ENCODE measurements at places on chromosomes 1 and 21.

GRCh38 chr1:77044133-77044849, 174.9 kb downstream of the PIGK start:
- no peak for DNase-seq

- peak; percentile 32 for DNase-seq
Observed at GRCh38 chr1:41661428-41662060, 177.1 kb upstream of the EDN2 start.

- DNase-seq = no peak
Observed at GRCh38 chr21:35428937-35429336, 379.8 kb upstream of the RUNX1 start.

- no peak for DNase-seq
Observed at GRCh38 chr1:121558514-121558913, 373.7 kb downstream of the SRGAP2C start.

GRCh38 chr1:96087719-96088118, 633.9 kb upstream of the PTBP2 start:
- DNase-seq = no peak

- DNase-seq = no peak
Observed at GRCh38 chr1:11500881-11501280, 21.9 kb downstream of the DISP3 start.

GRCh38 chr1:203480525-203481084, 5.0 kb downstream of the PRELP start:
- peak; percentile 57 for DNase-seq

DNA sequence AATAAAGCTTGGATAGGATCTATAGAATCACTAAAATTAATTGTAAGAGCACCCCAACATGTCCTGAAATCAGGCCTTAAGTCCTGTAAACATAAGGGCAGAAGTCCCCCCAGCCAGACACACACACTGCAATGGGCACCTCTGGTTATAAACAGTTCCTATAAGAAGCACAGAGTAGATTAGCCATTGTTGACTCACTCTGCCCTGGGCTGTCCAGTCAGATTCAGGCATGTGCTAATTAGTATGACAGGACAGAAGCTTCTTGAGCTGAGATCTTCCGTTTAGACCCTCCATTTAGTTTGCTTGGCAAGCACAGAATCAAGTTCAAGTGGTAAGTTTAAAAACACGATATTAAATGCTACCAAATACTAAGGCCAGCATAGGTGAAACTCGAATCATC, 11.8 kb upstream of the DENND1B start:
- DNase-seq = no peak

- no peak for DNase-seq
Observed at GRCh38 chr1:101298663-101299062, 61.8 kb downstream of the S1PR1 start.

DNA sequence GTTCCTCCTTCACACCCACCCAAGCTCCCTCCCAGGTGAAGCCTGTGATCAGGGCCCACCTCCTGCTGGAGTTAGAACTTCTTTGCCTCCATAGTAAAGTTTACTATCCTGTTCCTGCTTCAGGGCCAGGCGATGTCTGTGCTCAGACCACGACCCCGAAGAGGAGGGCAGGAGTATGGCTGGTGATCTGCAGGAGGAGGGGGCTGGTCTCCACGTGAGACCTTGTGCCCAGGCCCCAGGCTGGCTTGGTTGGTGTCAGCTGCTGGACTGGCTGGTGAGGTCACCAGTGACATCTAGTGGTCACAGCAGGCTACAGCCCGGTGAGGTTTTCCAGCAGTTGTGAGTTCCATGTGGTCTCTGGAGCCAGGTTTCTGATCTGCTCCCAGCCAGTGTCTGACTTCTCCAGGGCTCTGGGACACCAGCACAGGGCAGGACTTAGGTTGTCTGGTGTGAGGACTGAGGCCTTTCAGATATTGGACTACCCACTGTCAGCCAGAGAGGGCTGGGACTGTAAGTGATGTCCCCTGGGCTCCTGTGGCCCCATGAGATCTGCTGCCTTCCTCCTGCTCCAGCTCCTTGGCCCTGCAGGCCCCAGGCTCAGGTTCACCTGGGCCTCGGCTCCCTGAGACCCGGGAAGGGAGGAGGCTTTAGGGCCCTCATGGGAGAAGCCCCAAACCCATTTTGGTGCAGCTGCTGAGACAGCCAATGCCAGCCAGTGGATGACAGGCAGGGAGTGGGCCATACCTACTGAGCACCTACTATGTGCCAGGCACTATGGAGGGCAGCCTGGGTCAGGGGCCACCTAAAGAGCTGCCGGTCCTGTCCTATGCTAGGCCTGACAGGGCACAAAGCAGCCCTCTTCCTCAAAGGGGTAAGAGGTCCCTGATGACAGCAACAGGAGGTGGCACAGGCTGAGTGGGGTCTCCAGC, 6.0 kb upstream of the UBL4B start:
- DNase-seq = peak; percentile 56

GRCh38 chr1:162026881-162027280, 3.2 kb upstream of the OLFML2B start:
- no peak for DNase-seq

GRCh38 chr1:83931658-83932253, 67.2 kb downstream of the TTLL7 start:
- DNase-seq = no peak

GRCh38 chr21:28632755-28633408, 359.8 kb downstream of the LTN1 start:
- no peak for DNase-seq

DNA sequence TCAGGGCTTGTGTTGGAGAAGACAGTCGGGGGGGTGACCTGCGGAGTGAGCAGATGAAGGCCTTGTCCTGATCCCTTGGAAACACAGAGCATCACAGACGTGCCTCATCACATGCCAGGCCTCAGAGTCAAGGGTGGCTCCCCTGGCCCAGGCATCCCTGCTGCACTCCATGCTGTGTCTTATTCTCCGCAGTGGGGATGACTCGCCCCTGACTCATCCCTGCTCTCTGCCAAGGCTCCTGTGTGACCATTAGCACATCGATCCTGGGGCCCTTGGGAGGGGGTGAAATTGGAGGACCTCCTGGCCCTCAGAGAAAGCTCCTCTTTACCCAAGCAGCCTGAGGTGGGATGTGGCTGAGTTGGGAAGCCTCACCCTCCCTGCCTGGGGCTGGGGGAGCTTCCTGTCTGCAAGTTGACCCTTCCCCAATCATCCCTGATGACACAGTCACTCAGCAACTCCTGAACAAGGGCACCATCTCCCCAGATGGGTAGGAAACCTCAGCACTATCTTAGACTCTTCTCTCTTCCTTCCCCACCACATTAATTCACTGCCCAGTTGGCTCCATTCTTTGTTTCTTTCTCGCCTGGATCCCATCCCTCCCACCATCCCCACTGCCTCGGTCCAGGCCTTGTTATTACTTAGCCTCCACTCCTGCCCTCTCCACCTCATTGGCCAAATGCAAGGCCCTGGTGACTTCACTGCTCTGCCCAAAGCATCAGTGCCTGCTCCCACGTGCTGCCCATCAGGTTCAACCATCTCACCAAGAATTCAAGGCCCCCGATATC, 74.6 kb downstream of the CAMK2N1 start:
- no peak for DNase-seq

- DNase-seq = no peak
Observed at GRCh38 chr21:45385549-45386050, 19.4 kb upstream of the COL18A1 start.

DNA sequence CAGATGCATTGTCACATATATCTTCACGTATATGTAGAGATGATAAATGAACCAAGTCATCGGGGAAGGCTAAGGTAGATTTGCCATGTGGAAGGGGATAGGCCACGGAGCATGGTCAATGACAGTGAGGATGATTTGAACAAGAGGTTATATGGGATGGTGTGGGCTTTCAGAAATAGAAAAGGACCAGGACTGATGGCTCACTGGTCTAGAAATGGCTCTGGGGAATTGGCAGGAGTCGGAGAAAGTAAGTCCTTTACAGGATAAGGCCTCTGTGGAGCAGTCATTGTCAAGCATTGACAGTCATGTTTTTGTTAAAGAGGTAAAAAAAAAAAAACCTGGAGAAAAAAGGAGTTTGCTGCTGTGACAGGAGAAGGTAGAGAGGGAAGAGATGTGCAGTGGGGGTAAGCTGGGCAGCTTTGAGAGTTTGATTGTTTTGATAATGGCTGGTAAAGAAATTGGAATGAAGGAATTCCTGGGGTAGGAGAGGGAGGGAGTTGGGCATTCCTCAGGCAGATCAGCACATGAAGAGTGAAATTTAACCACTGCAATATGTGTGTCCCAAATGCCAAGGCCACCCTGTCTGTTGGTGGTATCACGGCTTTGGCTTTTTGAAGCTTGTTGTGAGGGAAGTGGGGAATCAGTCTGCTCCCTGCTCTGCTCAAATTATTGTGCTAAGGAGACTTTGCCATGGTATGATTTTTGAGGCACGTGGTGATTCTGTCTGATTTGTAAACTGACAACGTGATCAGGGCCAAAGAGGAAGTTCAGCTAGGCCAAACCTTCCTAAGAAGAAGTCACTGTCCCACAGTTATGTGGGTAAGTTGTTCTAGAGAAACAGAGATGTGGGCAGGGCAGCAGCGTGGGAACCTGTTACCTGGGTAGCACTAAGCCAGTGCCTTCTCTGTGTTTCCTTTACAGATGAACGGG, 26.0 kb downstream of the MACF1 start:
- peak; percentile 37 for DNase-seq

- DNase-seq = no peak
Observed at GRCh38 chr21:31473685-31474345, 129.8 kb upstream of the TIAM1 start.

- DNase-seq = no peak
Observed at GRCh38 chr21:32410916-32411315, 1.6 kb upstream of the EVA1C start.
